ENCODE measurements at places on chromosomes 4 and X. TPM values are rescaled to one million over a fixed set of nuclear protein-coding genes. Genes with fewer than 3 reads are reported as not detected.

EXOC1L gene
- total RNA-seq: not detected

SPANXN4 gene
- total RNA-seq: not detected

CYBB gene
- total RNA-seq: 1.4 TPM

ANOS1 gene
- 1.1 TPM for total RNA-seq

PYURF gene
- total RNA-seq: 60.1 TPM

CENPVL1 gene
- total RNA-seq: not detected

WDR17 gene
- total RNA-seq: 0.36 TPM

ADRA2C gene
- total RNA-seq: 1.5 TPM

RHOXF1 gene
- not detected for total RNA-seq

GAGE12E gene
- not detected for total RNA-seq

TMEM47 gene
- total RNA-seq: 85.7 TPM

MAGEE1 gene
- total RNA-seq: 2.7 TPM

GPRASP1 gene
- 3.5 TPM for total RNA-seq

BMX gene
- total RNA-seq: not detected

ATOH1 gene
- total RNA-seq: not detected

ARMCX4 gene
- 5.0 TPM for total RNA-seq

HERC6 gene
- total RNA-seq: 12.4 TPM

MAGEB10 gene
- total RNA-seq: not detected
